Natural killer cell (primary cell): ENCODE measurements at places on chromosomes 3 and 15. TPM values are rescaled to one million over a fixed set of nuclear protein-coding genes. Genes with fewer than 3 reads are reported as not detected.
A peak's percentile ranks its signal among the peaks of the same experiment; 100 is the strongest.

Gene ESYT3
- total RNA-seq = not detected

Gene CCR8
- total RNA-seq = not detected

DNA sequence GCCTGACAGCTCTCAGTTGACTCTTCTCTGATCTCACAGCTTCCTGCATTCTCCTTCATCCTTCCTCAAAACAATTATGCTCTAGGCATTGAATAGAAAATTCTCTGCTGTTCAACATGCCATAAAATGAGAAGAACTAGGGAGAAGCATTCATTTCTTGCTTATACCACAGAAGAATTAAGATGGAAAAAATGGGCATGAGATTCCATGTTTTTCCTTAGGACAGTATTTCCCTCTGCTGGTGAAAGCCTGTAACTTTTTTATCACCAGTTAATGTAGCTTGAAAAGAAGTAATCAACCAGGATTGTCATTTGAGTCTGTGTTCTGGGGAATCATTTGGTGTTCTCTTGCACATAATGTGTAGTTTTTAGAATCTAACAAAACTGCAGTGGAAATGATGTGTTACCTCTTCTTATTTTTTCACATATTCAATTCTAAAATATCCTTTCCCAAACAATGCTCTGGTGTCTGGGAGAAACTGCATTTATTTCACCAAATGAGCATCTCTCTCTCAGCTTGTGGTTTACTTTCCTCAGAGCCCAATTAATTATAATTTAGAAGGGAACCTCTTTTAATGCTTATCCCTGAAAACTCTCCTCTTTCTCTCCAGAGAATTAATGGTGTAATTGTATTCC, 92.8 kb upstream of the DCBLD2 start:
- no peaks in the 10 kb centered on the region for H3K27me3 ChIP-seq
- no peak for DNase-seq
- H3K4me1 ChIP-seq = no peaks in the 10 kb centered on the region
- H3K27ac ChIP-seq = no peak overlapping the region

GRCh38 chr3:173745952-173746682, 348.6 kb downstream of the NLGN1 start:
- no peak for DNase-seq
- H3K27ac ChIP-seq = no peak overlapping the region
- H3K4me3 ChIP-seq = no peak overlapping the region
- H3K4me1 ChIP-seq = no peaks in the 10 kb centered on the region
- H3K36me3 ChIP-seq = no peaks in the 10 kb centered on the region

DNA sequence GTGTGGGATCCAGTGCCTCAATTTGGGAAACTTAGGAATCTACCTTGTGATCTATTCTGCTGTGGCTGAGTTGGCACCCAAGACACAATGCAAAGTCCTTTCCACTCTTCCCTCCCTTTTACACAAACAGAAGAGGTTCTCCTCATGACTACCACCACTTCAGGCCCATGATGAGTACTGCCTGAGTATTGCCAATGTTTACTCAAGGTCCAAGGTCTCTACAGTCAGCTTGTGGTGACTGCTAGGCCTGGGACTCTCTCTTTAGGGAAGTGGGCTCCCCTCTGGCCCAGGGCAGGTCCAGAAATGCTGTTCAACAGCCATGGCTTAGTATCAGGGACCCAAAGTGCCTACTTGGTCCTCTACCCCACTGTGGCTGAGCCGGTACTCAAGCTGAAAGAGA, 56.8 kb upstream of the PEX5L start:
- H3K4me1 ChIP-seq = no peaks in the 10 kb centered on the region
- H3K27me3 ChIP-seq = no peaks in the 10 kb centered on the region
- no peak for DNase-seq
- no peak overlapping the region for H3K27ac ChIP-seq

DNA sequence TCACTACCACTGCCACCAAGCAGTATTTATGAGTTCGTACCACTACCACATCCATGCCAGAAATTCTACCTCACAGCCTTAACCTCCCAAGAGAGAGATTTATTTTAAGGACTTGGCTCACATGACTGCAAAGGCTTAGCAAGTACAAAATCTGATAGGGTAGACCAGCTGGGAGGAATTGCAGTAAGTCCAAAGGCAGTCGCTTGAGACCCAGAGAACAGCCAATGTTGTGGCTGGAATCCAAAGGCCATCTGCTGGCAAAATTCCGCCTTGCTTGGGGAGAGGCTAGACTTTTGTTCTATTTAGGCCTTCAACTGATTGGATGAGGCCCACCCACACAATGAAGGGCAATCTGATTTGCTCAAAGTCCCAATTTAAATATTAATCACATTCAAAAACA, 101.4 kb upstream of the STT3B start:
- no peaks in the 10 kb centered on the region for H3K36me3 ChIP-seq
- DNase-seq = no peak
- H3K27me3 ChIP-seq = no peaks in the 10 kb centered on the region
- no peak overlapping the region for H3K27ac ChIP-seq
- no peak overlapping the region for H3K4me3 ChIP-seq
- H3K4me1 ChIP-seq = no peaks in the 10 kb centered on the region

Gene CBLB
- 230 TPM for total RNA-seq

- DNase-seq = no peak
- no peak overlapping the region for H3K27ac ChIP-seq
- no peak overlapping the region for H3K4me3 ChIP-seq
- no peaks in the 10 kb centered on the region for H3K4me1 ChIP-seq
- H3K36me3 ChIP-seq = no peaks in the 10 kb centered on the region
Measured at GRCh38 chr3:70726961-70727360, 414.5 kb upstream of the MDFIC2 start.

Gene GRK7
- 0.14 TPM for total RNA-seq

DNA sequence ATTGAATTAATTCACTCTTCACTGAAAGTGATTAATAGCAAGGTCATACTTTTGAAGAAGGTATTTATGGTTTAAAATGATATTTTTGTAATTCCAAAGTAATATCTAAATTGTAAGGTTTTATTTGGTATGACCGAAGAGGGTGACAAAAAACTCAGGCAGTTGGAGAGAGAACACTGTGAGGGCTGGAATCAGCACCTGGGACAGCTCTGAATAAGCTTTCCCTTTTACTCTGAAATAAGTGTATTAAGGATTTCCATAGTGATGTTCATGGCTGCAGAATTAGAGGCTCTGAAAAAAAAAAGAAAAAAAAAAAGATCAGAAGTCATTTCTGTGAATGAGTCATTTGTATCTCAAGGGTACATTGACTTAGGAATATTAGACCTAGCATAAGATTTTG, 299.5 kb downstream of the IL5RA start:
- DNase-seq = no peak
- no peaks in the 10 kb centered on the region for H3K27me3 ChIP-seq
- H3K4me1 ChIP-seq = no peaks in the 10 kb centered on the region
- H3K36me3 ChIP-seq = no peaks in the 10 kb centered on the region
- no peak overlapping the region for H3K4me3 ChIP-seq

DNA sequence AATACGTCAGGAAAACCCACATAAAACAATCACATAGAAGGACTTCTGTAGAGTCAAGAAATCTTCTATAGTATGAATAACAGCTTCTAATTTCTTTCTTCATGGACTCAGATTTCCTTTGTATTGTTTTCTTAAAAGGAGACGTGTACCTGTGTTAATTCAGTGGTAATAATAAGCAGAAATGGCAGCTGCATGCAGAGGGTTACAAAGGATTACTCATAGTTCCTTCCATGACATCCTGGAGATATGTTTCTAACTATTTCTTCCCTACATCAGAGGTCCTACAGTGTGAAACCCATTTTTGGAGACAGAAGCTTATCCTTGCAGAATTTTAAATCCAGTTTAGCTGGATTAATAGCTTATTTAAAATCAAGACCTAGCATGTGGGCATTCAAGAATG, 36.1 kb downstream of the FBXL22 start:
- no peaks in the 10 kb centered on the region for H3K4me1 ChIP-seq
- peaks cover 91% of the 10 kb centered on the region for H3K36me3 ChIP-seq
- DNase-seq = no peak
- no peaks in the 10 kb centered on the region for H3K27me3 ChIP-seq

DNA sequence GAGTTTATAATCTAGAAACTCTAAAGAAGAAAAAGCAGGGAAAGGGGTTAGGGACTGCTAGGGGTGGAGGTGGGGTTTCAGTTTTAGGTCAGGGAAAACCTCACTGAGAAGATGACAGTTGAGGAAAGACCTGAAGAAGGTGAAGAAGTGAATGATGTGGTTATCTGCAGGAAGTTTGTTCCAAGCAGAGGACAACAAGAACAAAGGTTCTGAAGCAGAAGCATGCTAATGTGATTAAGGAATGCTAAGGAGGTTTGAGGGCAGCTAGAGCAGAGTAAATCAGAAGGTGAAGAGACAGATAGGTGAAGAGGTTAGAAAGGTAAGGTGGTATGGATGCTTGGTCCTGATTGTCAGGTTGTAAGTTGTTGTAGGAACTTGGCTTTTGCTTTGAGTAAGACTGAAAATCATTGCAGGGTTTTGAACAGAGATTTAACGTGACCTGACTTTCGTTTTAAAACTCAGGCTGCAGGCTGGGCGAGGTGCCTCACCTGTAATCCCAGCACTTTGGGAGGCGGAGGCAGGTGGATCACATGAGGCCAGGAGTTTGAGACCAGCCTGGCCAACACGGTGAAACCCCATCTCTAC, 8.6 kb downstream of the OXSR1 start:
- DNase-seq = no peak
- H3K36me3 ChIP-seq = no peaks in the 10 kb centered on the region
- H3K4me1 ChIP-seq = peaks cover 4% of the 10 kb centered on the region
- no peak overlapping the region for H3K4me3 ChIP-seq

GRCh38 chr3:183817639-183818038, 7.7 kb downstream of the MAP6D1 start:
- no peak overlapping the region for H3K4me3 ChIP-seq
- no peak for DNase-seq
- H3K27me3 ChIP-seq = no peaks in the 10 kb centered on the region
- H3K4me1 ChIP-seq = peaks cover 14% of the 10 kb centered on the region
- H3K27ac ChIP-seq = no peak overlapping the region

GRCh38 chr3:99625237-99625622, 13.2 kb upstream of the COL8A1 start:
- H3K36me3 ChIP-seq = no peaks in the 10 kb centered on the region
- H3K4me3 ChIP-seq = no peak overlapping the region
- H3K27ac ChIP-seq = no peak overlapping the region
- no peaks in the 10 kb centered on the region for H3K27me3 ChIP-seq
- no peaks in the 10 kb centered on the region for H3K4me1 ChIP-seq

Gene LRTM1
- total RNA-seq = not detected

Gene SI
- not detected for total RNA-seq

Gene SUSD5
- total RNA-seq = not detected

- H3K36me3 ChIP-seq = no peaks in the 10 kb centered on the region
- peak overlapping the region; percentile 63 for H3K27ac ChIP-seq
- peaks cover 29% of the 10 kb centered on the region for H3K4me1 ChIP-seq
Measured at GRCh38 chr3:28252001-28252431, 10.6 kb downstream of the CMC1 start.

DNA sequence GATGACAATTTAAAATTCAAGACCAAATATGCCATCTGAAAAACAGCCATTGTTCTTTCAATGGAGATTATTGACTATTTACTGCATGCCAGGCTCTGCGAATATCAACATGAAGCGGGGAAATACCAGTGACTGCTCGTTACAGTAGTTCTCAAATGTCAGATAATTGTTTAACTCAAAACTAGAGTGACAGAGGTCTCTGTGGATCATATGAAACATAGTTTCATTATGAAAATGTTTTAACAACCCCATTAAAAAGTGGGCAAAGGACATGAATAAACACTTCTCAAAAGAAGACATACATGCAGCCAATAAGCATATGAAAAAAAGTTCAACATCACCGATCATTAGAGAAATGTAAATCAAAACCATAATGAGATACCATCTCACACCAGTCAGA, 50.0 kb upstream of the GPR149 start:
- no peaks in the 10 kb centered on the region for H3K27me3 ChIP-seq
- no peak for DNase-seq
- H3K4me3 ChIP-seq = no peak overlapping the region
- H3K36me3 ChIP-seq = no peaks in the 10 kb centered on the region

Gene STRIT1
- not detected for total RNA-seq

GRCh38 chr15:59691194-59691805, 2.2 kb upstream of the BNIP2 start:
- H3K27me3 ChIP-seq = no peaks in the 10 kb centered on the region
- peaks cover under 1% of the 10 kb centered on the region for H3K36me3 ChIP-seq
- H3K27ac ChIP-seq = no peak overlapping the region
- no peak for DNase-seq
- no peak overlapping the region for H3K4me3 ChIP-seq
